ENCODE measurements at places on chromosomes 4 and X.

GRCh38 chr4:143402776-143403552, 66.3 kb downstream of the GAB1 start:
- DNase-seq, result no peak

DNA sequence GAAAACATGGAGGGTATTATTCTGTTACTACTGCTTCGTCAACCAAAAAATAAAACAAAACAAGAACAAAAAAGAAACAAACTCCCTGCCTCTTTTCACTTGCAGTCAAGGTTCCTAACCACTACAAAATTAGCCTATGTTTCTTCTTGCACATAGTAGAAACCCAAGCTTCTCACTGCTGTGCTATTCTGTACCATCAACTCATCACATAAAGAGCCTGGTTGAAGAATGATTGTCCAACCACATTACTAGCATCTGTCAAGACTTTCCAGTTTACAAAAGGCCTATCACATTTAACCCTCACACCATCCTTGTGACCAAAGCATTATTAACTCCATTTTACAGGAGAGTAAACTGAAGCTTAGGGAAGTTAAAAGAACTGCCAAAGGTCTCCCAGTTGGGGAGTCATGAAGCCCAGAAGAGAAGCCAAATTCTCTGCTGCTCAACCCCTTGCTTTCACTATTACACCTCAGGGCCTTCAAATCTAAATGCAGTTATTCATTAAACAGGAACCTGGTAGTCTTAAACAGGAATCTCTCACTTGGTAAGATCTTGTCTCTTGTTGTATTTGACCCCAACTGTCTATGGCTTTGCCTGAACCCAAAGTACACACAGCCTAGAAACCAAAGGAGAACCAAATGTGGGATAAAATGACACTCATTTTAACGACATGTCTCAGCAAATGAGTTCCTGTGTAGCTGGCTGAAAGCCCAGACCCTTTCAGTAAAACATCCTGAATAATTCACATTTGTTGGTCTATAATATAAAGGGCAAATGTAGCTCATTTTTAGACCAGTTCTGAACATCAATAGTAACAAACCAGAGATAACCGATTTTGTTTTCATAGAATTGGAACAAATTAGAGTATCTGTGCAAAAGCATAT, 8.6 kb downstream of the F9 start:
- DNase-seq, result no peak

DNA sequence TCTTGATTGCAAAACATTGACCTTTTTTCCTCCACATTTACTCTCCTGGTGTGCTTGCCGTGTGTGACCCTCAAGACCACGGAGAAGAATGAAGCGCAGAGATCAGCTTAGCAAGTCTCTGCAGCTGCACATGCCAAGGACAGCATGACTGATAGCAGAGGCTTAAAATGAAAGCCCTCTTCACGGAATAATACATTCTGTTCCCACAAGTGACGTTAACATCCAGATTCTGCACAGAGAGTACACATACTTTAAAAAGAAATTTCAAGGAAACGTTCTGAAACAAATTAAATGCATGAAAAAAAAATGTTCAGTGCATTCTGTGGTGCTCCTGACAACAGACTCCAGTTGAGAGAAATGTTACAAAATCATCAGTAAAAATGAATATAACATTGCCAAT, 60.9 kb downstream of the SLC7A11 start:
- DNase-seq, result peak; percentile 65

DNA sequence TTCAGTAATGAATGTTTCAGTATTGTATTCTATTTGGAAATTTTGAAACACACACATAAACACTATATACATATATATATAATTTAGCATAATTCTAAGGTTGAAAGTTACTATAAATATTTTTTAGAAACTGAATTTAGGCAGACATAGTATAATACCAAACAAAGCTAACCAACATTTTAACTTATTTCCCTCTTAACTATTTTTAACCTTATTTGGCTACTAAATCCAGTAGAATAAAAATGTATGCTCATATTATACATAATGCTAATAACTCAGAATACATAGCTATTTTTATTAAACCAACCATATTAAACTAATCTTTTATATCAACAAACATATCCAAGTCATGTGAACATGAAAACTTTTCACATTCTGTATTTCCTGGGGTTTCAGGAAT, 563.6 kb downstream of the ADGRL3 start:
- DNase-seq, result no peak

GRCh38 chrX:15714529-15714928, 23.5 kb upstream of the CA5B start:
- no peak for DNase-seq

DNA sequence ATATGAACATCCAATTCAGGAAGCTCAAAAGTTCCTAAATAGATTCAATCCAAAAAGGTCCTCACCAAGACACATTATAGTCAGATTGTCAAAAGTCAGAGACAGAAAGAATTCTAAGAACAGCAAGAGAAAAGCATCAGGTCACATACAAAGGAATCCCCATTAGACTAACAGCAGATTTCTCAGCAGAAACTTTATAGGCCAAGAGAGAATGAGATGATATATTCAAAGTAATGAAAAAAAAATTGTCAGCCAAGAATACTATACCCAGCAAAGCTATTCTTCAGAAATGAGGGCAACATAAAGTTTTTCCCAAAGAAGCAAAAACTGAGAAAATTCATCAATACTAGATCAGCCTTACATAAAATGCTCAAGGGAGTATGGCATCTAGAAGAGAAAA, 106.6 kb upstream of the SH3RF1 start:
- DNase-seq, result no peak

DNA sequence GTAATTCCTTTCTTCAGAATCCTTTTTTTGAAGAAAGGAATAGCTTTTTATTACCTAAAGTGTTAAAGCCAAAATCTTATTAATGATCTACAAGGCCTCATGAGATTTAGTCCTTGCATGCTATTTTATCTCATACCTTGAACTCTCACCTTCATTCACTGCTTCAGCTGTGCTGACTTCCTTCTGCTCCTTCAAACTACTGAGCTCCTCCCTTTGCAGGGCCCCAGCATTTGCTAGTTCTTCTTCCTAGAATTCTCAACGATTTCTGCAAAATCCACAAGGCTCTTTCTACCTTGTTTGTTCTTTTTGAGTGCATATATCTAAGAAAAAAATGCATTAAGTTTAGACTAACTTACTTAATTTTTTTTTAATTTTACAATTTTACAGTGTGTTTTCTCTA, 619.5 kb downstream of the EPHA5 start:
- peak; percentile 9 for DNase-seq

GRCh38 chr4:13547485-13548041, 3.3 kb upstream of the NKX3-2 start:
- DNase-seq, result peak; percentile 41

- no peak for DNase-seq
These were observed 33.4 kb downstream of the FRG1 start for GRCh38 chr4:189974056-189974455.

DNA sequence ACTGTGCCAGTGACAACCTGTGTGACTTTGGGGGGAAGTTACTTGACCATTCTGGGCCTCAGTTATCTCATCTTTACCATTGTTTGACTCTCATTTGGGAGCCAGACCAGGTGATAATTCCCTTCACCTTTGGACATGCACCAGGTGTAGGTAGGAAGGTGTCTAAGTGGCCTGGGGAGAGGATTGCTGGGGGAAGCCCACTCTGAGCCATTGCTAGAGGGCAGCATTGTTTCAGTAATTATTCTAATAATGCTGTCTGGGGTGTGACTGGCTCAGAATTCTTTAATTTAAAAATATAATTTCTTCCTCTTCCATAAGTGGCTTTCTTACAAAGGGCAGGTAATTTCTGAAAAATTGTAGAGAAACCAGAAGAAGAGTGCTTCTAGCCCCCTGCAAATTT, 104.3 kb downstream of the RTL9 start:
- no peak for DNase-seq

DNA sequence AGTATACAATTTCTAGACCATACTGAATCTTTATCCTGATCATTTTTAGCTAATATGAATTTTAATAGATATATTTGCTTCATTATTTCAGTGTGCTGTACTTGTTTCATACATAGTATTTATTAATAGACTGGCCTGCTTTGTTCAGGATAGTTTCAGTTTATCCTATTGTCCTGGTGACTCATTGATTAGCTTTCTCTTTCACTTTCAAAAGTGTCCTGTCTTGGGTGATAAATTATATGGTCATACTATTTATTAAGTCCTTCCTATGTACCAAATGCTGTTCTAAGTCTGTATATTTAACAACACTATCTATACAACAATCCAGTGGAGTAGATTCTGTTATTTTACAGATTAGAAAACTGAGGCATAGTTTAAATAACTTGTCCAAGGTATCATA, 153.8 kb upstream of the RAPGEF2 start:
- no peak for DNase-seq

DNA sequence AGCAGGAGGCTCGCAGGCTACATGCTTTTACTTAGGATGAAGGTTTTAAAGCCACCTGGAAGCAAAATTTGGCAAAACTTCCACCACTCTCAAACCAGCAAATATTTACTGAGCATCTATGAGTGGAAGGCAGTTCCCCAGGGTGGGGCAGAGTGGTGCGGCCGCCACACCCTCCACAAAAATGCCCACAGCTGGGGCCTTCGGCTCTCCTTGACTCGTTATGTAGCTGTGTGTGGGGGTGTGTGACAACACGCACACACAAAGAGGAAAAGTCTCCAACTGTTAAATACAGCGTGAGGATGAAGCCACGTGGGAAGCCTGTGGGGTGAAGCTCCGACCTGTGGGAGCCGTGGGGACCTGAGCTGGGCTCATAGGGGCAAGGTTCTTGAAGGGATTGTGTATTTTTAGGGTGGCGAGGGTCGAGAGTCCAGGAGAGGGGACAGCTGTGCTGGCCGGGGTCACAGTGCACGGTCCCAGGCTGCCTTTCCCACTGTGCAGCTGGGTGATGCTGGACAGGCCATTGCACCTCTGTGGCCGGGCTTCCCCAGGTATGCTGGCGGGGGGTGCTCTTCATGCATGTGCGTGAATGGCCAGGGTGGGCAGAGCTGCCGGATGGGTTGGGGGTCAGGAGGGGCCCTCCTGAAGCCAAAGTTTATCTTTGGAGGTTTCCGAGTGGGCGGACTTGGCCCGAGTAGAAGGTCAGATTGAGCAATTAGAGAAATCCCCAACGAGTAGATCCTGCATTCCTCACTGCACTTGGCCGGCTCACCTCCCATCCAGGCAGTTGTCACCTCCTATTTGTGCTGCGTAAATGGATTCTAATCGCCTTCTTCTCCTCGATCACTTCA, 25.4 kb downstream of the SORCS2 start:
- DNase-seq, result peak; percentile 31

DNA sequence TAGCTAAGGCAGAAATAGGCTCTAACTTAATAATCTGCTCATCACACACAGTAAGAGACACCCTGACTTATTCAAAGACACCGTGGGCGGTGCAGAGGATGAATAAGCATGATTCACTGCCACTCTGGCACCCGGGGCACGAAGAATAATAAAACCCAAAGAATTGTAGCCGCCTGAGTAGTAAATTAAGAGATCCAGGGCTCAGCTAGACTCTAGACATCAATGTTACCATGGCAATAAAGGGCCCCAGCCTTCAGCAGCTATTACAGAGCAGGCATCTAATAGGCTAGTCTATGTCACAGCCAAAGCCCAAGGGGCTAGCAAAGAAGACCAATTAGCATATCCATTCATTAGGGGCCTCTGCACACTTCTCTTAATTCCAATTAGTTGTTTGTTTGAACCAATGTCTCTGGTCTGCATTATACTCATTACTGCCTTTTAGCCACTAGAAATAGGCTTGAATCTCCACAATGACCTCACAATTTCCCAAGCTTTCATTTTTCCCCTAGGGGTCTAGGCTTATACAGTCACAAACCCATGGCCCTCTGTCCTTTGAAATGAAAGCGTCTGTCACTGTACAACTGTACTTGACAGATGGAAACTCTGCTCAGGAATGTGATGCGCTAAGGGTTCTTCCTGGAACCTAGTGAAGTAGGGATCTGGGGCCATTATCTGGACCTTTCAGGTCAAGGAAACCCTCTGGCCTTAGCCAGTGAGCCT, 3.0 kb upstream of the ATP1B4 start:
- no peak for DNase-seq

DNA sequence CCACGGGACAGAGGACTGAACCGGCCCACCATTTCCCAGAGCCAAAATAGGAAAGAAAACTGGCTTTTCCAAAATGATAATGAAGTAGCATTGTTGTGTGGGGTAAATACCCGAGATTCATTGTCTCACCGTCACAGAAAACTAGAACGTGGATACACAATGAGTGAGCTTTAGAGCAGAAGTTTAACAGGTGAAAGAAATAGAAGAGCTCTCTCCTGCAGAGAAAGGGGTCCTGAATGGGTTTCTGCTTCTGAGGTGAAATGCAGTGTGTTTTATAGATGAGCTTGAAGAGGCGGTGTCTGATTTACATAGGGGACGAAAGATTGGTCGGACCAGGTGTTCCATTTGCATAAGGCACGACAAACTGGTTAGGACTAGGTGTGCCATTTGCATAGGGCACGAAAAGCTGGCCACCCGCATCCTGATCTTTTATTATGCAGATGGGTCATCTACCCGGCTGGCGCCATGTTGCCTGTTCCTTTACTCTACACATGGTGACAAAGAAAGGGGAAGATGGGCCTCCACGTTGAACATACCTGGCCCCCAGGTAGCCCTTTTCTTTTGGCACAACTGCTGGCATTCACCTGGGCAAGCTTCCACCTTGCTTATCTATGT, 118.1 kb downstream of the ATXN3L start:
- DNase-seq, result no peak

DNA sequence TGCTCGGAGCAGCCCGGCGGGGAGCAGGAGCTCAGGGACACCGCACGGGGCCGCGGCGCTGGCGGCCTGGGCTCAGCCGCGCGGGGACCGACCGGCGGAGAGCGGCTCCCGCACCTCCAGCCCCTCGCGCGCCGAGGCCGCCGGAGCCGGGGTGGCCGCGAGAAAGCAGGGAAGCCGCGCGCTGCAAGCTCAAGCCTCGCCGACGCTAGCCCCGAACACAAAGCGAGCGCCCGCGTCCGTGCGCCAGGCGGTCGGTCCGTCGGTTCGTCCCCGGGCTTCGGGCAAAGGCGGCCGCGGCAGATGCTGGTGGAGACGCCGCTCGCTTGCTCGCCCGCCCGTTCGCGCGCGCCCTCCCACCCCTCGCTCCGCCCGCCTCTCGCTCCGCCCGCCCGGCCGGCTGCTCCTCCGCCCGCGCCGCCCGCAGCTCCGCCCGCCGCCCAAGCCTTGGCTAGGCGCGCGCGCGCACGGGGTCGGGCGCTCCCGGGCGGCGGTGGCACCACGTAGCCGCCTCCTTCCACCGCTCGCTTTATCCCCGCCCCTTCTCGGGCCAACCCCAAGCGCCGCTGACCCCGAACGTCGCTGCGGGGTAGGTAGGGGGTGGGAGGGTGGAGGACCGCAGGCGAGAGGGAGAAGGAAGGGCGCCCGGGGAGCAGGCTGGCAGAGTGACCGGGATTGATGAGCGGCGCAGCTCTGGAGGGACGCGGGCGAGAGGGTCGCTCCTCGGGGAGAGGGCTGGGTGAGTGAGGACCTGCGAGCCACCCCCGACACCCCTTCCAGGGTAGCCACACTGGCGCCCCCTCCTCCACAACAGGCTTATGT, at the start of gene TSPAN5:
TSS of gene TSPAN5 (minus strand) at position 325 of the 819 bp plus-strand sequence.
- peak; percentile 93 for DNase-seq

DNA sequence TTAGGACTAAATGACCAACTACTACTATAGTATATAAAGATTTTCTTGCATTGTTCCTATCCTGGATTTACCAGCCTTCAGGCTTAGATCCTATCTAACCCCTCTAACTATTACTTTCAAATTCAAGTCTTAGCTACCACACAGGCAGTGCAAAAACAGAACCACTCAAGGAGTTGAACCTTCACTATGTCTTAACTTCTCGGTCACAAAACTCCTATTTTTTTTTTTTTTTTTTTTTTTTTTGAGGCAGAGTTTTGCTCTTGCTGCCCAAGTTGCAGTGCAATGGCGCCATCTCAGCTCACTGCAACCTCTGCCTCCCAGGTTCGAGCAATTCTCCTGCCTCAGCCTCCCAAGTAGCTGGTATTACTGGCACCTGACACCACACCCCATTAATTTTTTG, 6.3 kb upstream of the FAM200B start:
- DNase-seq, result no peak

Data from hepatocyte (in vitro differentiated cells).